ENCODE measurements at places on chromosomes 6 and 20.
A peak's percentile ranks its signal among the peaks of the same experiment; 100 is the strongest.

DNA sequence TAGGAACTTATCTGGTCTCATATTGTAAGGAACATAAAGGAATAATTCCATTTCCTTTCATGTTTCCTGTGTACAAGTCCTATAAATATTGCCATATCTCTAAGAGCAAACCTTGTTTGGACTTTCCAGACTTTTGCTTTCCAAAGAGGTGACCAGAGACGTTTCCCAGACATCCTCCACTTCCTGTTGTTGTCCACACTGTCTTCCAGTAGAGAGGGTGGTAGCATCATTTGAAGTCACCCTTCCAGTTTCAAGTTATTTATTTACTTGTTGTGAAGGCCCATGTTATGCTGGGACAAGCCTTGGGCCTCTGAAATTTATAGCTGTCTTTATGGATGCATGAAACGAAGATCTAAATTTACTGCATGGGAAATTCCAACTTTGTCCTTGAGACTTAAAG is 10.6 kb upstream of the TGM3 start:
- DNase-seq = no peak

DNA sequence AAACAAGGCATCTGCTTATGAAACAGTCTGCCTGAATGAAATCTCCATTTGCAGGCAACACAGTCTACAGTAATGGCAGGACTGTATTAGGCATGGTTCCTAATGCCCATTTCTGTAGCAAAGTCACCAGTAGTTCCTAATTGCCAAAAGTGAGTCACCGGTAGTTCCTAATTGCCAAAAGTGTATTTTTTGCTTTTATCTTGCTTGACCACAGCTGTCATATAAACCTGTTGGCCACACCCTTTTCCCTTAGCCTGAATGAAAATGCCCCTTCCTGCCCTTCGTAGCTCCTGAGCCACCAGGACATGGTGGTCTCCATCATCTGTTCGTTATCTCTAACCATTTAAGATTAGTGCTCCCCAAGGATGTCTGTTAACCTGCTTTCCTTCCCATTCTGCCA is 34.5 kb downstream of the MTHFD1L start:
- DNase-seq = no peak

DNA sequence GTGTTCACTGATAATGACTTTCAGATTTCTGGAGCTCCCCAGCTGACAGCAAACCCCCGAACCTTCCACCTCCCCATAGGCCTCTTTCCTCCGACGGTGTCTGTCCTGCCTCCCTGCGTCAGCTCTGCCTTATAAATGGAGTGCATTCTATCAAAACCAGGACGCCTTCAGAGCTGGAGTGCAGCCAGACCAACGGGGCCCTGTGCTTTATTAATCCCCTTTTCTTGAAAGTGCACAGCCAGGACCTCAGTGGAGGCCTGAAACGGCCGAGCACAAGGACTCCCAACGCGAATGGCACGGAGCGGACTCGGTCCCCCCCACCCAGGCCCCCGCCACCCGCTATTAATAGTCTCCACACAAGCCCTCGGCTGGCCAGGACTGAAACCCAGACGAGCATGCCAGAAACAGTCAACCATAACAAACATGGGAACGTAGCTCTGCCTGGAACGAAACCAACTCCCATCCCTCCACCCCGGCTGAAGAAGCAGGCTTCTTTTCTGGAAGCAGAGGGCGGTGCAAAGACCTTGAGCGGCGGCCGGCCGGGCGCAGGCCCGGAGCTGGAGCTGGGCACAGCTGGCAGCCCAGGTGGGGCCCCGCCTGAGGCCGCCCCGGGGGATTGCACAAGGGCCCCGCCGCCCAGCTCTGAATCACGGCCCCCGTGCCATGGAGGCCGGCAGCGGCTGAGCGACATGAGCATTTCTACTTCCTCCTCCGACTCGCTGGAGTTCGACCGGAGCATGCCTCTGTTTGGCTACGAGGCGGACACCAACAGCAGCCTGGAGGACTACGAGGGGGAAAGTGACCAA is 42.3 kb upstream of the NAA20 start:
- DNase-seq = no peak

GRCh38 chr6:167760979-167761793 is 65.5 kb upstream of the AFDN start:
- peak; percentile 44 for DNase-seq

GRCh38 chr20:46990017-46990595 is 95.5 kb downstream of the EYA2 start:
- peak; percentile 22 for DNase-seq

- no peak for DNase-seq
Measured at GRCh38 chr6:158109748-158110147, 58.3 kb downstream of the SERAC1 start.

All from NCI-H774 (cell line).